ENCODE measurements at places on chromosomes 1 and 21.

GRCh38 chr1:9718006-9718680 is 66.6 kb downstream of the PIK3CD start:
- DNase-seq: no peak

GRCh38 chr1:34792868-34793727 is at the start of gene GJA4:
GJA4 (plus strand) TSS chr1:34792999; CDS start chr1:34794214, 1,215 bp downstream.
- DNase-seq: no peak

- DNase-seq: no peak
These were observed 3.6 kb downstream of the ABCA4 start for GRCh38 chr1:94117259-94117851.

- DNase-seq: no peak
These were observed 4.3 kb downstream of the TNFRSF14 start for GRCh38 chr1:2560299-2561073.

DNA sequence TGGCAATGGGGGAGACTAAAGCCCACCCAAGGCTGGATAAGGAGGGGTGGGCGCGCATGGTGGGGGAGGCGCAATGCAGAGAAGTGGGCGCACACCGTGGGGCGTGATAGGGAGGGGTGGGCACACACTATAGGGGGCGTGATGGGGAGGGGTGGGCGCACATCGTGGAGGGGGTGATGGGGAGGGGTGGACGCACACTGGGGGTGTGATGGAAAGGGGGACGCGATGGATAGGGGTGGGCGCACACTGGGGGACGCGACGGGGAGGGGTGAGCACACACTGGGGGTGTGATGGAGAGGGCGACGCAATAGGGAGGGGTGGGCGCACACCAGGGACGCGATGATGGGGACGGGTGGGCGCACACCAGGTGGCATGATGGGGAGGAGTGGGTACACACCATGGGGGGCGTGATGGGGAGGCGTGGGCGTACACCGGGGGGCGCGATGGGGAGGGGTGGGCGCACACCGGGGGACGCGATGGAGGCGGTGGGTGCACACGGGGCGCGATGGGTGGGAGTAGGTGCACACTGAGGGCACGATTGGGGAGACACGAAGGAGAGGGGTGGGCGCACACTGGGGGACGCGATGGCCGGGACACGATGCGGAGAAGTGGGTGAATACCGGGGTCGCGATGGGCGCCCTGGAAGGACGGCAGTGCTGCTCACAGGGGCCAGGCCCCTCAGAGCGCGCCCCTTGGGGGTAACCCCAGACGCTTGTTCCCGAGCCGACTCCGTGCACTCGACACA is 929 bp downstream of the SUMO3 start:
- DNase-seq: no peak

DNA sequence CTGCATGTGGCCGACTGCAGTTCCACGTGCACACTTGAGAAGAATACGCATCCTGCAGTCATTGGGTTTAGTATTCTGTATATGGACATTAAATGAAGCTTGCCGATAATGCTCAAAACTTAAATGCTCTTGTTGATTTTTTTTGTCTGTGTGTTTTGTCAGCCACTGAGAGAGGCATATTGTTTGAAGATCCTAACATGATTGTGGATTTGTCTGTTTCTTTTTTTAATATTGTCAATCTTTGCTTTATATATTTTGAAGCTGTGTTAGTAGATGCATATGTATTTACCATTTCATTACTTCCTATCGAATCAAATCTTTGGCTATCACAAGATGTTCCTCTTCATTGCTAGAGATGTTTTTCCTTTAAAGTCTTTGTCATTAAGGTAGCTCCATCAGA is 73.2 kb downstream of the FHAD1 start:
- DNase-seq: no peak

DNA sequence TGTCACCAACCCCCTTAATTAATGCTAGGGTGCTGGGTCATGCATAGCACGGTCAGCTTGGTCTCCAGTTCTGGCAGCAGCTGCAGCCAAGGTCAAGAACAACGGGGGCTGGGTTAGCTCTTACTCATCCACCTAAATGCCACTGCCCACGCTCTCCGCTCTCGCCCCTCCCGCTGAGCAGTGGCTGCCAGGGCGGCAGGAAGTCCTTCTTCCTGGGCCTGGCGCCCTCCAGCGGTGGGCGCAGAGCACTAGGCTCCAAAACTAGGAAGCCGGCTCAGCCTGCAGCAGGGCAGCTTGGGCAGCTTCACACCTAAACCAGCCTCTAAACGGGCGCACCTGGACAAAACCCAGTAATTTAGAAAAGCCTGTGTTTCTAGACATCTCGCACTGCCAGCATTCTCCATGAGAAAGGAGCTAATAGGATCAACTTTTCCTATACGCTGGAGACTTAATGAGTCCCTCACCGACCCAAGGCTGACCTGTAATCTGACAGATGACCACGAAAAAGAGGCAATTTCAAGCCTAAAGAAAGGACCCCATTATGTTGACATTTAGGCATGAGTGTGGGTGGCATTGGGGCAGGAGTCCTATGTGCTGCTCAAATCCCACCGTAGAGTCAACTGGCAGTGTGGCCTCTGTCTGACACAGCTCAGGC is 78.4 kb upstream of the LRRN2 start:
- DNase-seq: peak; percentile 66

DNA sequence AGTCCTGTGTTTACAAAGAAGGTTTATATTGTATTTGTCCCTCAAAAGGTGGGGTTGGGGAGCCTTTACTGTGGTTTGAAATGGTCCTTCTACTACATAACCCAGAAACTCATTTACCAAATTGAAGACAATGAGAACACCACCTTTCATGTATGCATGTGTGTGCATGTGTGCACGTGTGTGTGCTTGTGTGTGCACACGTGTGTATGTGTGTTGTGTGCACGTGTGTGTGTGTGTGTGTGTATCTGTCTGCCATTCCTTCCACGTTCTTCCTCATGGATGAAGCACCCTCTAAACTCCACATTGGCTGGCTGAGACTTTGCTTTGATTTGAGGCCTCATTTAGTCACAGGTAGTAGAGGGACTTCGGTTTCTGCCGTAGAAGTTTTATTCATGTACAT is 138.2 kb downstream of the EDEM3 start:
- no peak for DNase-seq

DNA sequence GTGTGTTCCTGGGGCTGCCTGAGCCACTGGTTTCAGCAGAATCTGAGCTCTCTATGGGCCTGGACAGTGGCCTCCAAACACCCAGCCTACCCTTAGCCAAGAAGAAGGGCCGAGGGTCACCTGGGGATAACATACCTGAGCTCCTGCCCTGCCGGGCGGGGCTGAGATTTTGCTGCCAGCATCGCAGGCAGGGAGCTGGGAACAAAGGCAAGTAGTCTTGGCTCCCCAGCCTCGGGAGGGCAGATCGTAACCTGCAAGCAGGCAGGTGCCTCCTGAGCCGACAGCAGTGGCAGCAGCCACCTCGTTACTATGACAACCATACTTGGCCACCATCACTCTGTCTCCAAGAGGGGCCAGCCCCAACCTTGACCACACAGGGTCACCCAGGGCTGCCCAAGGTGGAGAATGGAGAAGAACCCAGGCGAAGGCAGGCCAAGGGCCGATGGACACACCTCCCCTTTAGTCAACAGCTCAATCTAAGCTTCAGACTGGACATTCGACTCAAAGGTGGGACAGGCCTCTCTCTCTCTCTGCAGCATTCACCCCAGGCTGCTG is 54.6 kb downstream of the TOMM20 start:
- no peak for DNase-seq

- no peak for DNase-seq
These were observed 42.8 kb upstream of the RUNX3 start for GRCh38 chr1:24972915-24973242.

GRCh38 chr1:76090283-76091203 is 16.0 kb downstream of the ST6GALNAC3 start:
- DNase-seq: no peak

DNA sequence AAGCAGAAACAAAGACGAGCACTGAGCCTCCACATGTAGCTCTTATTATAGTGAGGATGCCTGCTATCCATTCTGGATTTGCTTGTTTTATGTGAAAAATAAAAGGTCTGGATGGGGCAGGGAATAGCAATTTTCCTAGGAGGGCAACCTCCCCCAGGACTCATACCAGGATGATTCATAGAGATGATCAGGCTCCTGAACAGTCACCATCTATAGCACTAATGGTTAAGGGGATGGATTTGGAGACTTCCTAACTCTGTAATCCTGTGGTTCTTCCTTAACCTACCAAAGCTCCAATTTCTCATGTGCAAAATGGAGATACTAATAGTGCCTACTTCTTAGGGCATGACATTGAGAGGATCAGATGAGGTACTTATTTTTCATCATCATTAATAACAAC is 34.5 kb upstream of the CD58 start:
- no peak for DNase-seq

DNA sequence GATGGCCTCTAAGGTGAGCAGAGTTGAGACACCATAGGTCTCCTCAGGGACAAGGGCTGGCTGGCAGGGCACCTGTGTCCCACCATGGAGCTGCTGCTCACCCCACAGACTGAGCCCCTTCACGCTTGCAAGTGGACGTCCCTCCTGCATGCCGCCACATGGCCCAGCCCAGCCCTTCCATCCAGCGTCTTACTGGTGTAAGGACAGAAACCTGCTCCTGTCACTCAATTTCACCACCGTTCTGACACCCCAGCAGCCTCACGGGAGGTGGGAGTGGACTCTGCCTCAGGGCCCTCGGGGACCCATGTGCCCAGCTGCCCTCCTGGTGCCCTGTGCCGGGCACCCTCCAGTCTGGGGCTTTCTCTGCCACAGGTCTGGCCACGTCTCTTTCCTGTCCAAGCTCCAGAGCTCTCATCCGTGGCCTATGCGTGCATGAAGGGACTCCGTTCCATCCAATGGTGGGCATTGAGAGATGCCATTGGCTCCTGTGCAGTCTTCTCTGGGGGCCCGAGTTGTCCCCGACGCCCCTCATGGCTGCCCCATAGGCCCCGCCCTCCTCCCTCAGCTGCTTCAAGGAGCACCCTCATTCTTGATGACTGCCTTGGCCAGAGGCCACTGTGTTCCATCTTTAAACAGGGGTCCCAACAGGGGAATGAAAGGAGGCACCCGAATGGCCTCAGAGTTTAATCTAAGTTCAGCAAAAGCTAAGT is 42.6 kb upstream of the COL6A1 start:
- DNase-seq: no peak

GRCh38 chr1:165287781-165288180 is 68.7 kb downstream of the LMX1A start:
- no peak for DNase-seq

DNA sequence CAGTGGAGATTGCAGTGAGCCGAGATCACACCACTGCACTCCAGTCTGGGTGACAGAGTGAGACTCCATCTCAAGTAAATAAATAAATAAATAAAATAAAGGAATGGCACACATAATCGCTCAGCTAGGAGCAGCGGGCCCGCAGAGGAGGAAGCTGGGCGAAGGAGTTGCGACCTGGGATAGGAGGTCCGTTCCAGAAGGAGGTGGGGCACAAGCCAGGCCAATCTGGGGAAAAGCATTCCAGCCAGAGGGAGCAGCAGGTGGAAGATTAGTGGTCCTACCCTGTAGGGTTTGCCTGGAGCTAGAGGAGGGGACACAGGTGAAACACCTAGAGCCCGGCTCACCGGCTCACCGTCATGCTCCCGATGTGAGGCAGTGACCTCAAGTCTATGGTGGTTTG is 40.3 kb upstream of the CASZ1 start:
- DNase-seq: no peak

- no peak for DNase-seq
These were observed 28.5 kb downstream of the MAP3K21 start for GRCh38 chr1:233355841-233356704.

DNA sequence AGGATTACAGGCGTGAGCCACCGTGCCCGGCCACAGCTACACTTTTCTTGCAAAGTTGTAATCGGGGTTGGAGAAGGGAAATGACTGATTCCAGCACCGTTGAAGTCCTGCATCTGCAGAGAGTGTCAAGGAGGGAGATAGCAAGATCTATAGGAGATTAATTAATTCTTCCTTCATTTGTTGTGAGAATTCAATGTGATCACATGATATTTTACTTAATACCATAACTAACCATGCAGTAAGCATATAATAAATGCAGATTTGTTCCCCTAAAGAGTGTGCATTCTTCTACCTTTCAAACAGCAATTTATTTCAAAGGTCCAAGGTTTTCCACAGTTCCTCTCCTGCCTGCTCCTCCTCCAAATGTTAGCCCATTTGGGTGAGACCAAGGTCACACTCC is 204.5 kb downstream of the GREM2 start:
- no peak for DNase-seq

GRCh38 chr21:40051801-40052200 is 184.6 kb downstream of the PCP4 start:
- DNase-seq: no peak

DNA sequence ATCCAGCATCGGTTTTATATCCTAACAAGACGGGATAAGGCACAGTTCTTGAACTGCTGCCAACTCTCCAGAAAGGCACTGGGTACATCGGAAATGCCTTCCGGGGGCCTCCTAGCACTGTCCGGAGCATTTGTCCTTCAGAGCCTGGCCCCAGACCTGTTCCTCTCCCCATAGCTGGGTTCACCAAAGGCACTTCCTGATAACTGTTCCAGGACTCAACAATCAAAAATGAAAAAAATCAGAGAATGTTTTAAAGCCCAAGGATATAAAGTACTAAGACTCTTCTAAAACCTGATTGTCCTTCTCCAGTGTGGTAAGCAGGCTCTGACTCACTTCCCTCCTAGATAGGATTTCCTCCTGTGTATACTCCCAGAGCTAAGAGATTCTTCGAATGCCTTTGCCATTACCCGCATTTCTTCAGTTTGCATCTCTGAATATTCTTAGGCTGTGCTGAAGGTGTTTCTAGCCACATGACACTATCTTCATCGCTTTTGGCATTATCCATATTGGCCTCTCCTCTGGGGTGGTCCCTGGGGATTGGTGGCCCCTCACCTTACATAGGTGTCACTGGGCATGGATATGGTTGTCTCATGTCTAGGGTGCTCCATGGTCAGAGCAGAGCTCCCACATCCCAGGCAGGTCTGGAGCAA is 112.9 kb downstream of the ZBTB18 start:
- DNase-seq: no peak

GRCh38 chr1:228004331-228004855 is 2.4 kb upstream of the WNT3A start:
- no peak for DNase-seq

- no peak for DNase-seq
These were observed 40.7 kb downstream of the MAN1C1 start for GRCh38 chr1:25657121-25657882.

DNA sequence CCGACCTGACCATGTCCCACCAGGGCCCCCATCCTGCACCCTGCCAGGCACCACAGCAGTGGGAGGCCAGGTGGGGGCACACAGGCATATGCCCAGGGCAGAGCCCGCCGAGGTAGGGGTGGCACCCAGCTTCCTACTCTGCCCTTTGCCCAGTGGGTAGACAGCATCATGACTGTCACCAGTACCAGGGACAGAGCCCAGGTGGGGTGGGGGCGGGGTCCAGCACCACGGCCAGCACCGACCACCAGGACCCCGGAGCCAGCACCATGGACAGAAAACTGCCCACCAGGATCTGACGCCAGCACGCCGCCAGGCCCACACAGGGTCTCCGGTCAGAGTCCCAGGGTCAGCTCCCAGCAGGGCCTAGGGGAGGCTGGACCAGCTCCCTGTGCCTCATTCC is 3.8 kb downstream of the TAS1R3 start:
- DNase-seq: no peak

Measured in activated T-cell treated with anti-CD3 and anti-CD28 coated beads, Interleukin-2, amount 50 U/mL, for 1 hour (primary cell).